CD4-positive, CD25-positive, alpha-beta regulatory T cell (primary cell): ENCODE measurements at places on chromosomes 4 and X. TPM values are rescaled to one million over a fixed set of nuclear protein-coding genes. Genes with fewer than 3 reads are reported as not detected.

DNA sequence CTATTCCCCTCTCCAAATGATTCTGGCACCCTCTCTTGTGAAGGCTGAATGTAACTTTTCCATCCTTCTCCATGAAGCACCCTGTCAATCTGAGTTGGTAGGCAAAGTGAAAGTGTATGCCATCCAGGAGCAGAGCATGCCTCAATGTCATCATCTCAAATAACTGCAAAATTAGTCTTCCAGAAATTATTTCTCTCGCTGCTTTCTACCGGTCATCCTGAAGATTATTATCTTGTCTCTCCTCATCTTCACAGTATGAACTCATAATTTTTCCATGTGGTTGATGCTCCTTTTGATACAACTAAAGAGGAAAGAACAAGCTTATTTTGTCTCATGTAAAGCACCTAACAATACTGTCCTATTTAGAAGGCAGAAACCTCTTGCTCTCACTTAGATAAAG, 285.5 kb upstream of the PCDH7 start:
- no peak for DNase-seq
- H3K27ac ChIP-seq: no peak overlapping the region
- no peak overlapping the region for H3K4me3 ChIP-seq
- no peaks in the 10 kb centered on the region for H3K36me3 ChIP-seq
- no peaks in the 10 kb centered on the region for H3K4me1 ChIP-seq

DNA sequence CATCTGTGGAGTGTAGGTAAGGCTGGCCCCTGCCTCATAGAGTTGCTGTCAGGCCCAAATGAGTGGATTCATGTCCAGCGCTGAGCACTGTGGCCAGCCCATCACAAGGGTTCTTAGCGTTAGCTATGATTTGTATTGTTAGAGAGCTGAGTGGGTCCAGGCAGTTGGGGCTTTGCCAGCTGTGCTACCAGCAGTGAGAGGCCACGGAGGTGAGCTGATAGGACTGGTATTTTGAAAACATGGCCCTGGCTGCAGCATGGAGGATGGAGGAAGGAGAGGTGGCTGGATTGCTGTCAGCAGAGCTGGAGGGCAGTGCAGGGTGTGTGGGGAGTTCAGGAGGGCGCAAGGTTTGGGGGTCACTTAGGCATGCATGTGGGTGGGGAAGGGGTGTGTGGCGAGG, 69.8 kb downstream of the PSAPL1 start:
- DNase-seq: no peak
- no peaks in the 10 kb centered on the region for H3K4me1 ChIP-seq
- H3K27ac ChIP-seq: no peak overlapping the region
- H3K36me3 ChIP-seq: no peaks in the 10 kb centered on the region
- no peak overlapping the region for H3K4me3 ChIP-seq

GRCh38 chrX:41110801-41111625, 25.8 kb downstream of the USP9X start:
- peak overlapping the region; percentile 18 for H3K4me3 ChIP-seq
- DNase-seq: no peak
- peaks cover 33% of the 10 kb centered on the region for H3K4me1 ChIP-seq

DNA sequence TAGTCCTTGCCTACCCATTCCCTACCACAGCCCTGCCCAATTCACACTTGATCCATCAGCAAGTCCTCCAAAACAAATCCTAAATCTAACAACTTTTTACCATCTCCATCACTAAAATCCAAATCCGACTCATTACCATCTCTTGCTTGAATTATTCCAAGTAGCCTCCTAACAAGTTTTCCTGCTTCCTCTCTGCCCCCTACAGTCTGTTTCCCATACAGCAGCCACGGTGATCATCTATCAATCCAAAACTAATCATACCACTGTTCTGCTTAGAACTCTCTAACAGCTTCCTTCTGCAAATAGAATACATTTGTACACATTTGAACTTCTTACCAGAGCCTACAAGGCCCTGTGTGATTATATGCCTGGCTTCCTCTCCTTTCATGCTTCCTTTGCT, 133.0 kb downstream of the SHROOM4 start:
- no peaks in the 10 kb centered on the region for H3K36me3 ChIP-seq
- H3K4me1 ChIP-seq: no peaks in the 10 kb centered on the region
- no peaks in the 10 kb centered on the region for H3K27me3 ChIP-seq
- H3K4me3 ChIP-seq: no peak overlapping the region
- DNase-seq: no peak
- no peak overlapping the region for H3K27ac ChIP-seq

DNA sequence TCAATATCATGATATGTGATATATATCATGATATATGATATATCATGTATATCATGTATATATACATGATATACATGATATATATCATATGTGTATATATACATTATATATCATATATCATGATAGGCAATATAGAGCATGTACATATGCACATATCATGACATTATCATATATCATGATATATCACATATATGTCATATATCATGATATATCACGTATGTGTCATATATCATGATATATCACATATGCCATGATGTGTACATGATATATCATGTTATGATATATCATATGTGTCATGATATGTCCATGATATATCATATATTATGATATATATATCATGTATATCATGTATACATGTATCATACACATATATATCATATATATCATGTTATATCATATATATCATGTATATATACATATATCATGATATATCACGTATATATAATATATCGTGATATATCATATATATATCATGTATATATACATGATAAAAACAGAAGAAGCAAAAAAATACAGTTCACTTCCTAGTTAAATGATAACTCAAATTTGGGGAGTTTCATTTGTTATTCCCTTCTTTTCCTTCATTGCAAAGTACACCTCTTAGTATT, 670.1 kb upstream of the EPHA5 start:
- H3K4me3 ChIP-seq: no peak overlapping the region
- no peaks in the 10 kb centered on the region for H3K4me1 ChIP-seq
- no peaks in the 10 kb centered on the region for H3K27me3 ChIP-seq
- no peak overlapping the region for H3K27ac ChIP-seq

DNA sequence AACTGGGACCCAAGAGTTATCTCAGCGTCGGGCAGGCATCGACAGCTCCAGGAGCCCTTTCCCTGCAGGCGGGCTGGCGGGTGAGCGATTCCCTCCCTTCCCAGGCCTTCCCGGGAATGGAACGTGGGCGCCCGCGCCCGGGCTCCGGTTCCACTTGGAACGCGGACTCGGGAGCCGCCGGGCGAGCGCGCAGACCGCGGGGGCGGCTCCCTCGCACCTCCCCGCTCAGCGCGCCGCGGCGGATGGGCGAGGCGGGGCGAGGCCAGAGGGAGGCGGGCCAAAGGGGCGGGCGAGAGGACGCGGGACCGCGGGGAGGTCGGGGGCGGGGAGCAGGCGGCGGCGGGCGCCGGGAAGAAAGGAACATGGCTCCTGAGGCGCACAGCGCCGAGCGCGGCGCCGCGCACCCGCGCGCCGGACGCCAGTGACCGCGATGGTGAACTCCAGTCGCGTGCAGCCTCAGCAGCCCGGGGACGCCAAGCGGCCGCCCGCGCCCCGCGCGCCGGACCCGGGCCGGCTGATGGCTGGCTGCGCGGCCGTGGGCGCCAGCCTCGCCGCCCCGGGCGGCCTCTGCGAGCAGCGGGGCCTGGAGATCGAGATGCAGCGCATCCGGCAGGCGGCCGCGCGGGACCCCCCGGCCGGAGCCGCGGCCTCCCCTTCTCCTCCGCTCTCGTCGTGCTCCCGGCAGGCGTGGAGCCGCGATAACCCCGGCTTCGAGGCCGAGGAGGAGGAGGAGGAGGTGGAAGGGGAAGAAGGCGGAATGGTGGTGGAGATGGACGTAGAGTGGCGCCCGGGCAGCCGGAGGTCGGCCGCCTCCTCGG, at the start of gene PKD2:
TSS of gene PKD2 (plus strand) at position 332 of the 818 bp plus-strand sequence. CDS start at position 431, 99 bp downstream.
- H3K4me3 ChIP-seq: peak within 1 kb of the TSS; percentile 88
- H3K36me3 ChIP-seq: no peaks in the 10 kb centered on the region
- no peak within 1 kb of the TSS for H3K27ac ChIP-seq
- DNase-seq: peak; percentile 60
- H3K27me3 ChIP-seq: no peaks in the 10 kb centered on the region

- H3K27me3 ChIP-seq: no peaks in the 10 kb centered on the region
- DNase-seq: no peak
- no peak overlapping the region for H3K4me3 ChIP-seq
- no peaks in the 10 kb centered on the region for H3K4me1 ChIP-seq
- H3K36me3 ChIP-seq: no peaks in the 10 kb centered on the region
Observed at GRCh38 chr4:8015512-8015911, 75.9 kb upstream of the AFAP1 start.

FAM9C gene
- not detected for total RNA-seq

GRCh38 chr4:86856896-86857295, 7.7 kb upstream of the SLC10A6 start:
- no peaks in the 10 kb centered on the region for H3K4me1 ChIP-seq
- H3K4me3 ChIP-seq: no peak overlapping the region
- no peaks in the 10 kb centered on the region for H3K27me3 ChIP-seq
- no peak for DNase-seq
- no peaks in the 10 kb centered on the region for H3K36me3 ChIP-seq
- H3K27ac ChIP-seq: no peak overlapping the region

DNA sequence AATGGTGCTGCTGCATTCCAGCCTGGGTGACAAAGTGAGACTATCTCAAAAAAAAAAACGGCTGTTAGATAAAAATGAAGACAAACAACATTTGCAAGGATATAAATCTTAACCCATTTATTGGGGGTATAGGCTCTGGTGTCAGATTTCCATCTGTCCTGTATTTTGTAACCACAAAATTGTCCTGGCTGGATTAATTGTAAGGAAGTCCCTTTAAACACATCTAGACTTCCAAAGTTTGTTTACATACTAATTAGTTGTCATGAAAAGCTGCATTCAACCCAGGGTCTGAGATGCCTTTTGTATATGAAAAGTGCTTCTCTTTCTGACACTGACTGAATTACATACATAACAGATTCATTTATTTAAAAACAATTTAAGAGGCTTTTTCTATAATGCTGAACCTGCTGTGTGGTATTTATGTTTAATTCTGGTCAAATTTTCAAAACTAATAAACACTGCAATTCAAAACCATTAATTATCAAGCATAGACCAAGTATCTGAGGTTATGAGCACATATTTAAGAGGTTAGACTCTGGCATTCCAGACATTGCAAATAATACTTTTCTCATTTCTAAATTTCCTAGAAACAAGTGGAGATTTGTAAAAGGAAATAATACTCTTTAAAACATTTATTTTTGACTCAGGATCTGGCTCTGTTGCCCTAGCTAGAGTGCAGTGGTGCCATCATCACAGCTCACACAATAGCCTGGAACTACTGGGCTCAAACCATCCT, 17.5 kb upstream of the UGDH start:
- H3K27ac ChIP-seq: no peak overlapping the region
- H3K27me3 ChIP-seq: no peaks in the 10 kb centered on the region
- no peaks in the 10 kb centered on the region for H3K36me3 ChIP-seq
- DNase-seq: no peak

DNA sequence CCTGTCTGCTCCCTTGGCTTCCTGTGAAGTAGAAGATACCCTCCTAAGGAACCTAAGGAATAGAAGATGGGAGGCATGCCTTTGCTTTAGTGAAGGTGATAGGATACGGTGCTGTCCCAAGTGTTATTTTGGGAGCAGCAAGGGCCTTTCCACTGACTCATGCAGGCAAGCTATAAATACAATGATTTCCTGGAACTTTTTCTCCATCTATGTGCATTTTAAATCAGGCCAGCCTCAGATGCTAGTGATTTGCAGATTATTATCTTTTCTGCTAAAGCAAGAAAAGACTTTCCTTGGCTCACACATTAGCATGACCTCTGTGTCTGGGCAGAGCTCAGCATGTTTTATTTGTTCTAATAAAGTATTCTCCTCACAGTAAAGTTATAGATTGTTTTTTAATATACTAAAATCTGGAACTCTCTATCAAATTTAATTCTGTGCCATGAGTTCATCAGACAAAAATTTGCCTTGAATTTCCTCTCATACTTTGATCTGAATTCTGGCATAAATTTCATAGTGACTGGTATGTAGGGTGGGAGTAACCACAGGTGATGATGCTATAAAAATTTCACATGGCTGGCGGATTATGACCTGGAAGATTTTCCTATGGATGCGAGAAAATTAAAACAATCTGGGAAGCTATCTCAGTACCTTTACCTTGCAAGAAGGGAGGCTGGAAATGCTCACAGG, 131.7 kb downstream of the REPS2 start:
- DNase-seq: no peak
- H3K36me3 ChIP-seq: no peaks in the 10 kb centered on the region
- H3K4me1 ChIP-seq: no peaks in the 10 kb centered on the region
- no peaks in the 10 kb centered on the region for H3K27me3 ChIP-seq
- no peak overlapping the region for H3K27ac ChIP-seq
- H3K4me3 ChIP-seq: no peak overlapping the region

DNA sequence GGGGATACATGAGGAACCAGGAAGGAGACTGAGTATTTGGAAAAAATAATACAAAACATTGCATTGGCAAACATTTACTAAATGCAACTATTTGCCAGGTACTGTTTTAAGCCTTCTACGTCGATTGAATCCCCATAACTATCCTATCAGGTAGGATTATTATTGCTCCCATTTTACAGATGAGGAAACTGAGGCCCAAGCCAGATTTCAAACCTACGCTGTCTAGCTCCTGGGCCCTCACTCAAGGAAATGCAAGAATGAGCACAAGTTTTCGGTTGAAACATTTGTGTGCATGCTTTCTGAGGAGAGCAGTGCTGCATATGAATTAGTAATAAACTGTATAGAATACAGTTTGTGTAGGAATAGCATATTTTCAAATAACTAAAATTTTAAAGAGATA, 206.7 kb downstream of the CEP135 start:
- no peaks in the 10 kb centered on the region for H3K27me3 ChIP-seq
- no peak overlapping the region for H3K27ac ChIP-seq
- H3K4me1 ChIP-seq: no peaks in the 10 kb centered on the region

GNRHR gene
- total RNA-seq: not detected

DNA sequence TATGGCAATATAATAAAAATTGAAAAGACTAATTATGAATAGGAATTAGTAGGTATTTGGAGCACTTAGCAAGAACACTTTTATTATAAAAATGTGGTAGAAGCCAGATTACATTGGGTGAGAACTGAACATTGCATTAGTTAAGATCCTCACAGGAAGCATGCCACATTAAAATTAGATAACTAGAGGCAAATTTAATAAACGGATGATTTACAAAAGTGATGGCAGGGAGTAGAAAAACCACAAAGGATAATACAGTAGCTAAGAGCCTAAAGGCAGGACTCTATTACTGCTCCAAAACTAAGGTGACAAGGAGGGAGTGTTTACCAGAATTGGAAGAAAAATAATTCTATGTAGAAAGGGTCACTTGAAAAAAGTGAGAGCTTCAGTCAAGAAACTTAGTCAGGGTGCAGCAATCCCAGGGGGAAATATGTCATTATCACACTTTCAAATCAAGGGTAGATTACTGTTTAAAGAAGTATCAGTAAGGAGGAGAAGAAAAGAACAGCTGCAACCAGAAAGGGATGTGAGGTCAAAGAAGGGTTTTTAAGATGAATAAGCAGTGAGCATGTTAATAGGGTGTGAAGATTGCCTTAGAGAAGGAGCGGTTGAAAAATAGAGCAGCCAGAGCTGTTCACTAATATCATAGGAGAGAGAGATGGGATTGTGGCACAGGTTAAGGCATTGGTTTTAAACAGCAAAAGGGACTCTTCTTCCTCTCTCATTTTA, 84.6 kb downstream of the NDST4 start:
- no peaks in the 10 kb centered on the region for H3K4me1 ChIP-seq
- H3K27me3 ChIP-seq: no peaks in the 10 kb centered on the region
- no peak overlapping the region for H3K4me3 ChIP-seq
- no peaks in the 10 kb centered on the region for H3K36me3 ChIP-seq
- no peak overlapping the region for H3K27ac ChIP-seq

GRCh38 chr4:25624616-25625015, 31.0 kb upstream of the SLC34A2 start:
- no peaks in the 10 kb centered on the region for H3K27me3 ChIP-seq
- no peak overlapping the region for H3K27ac ChIP-seq
- H3K4me3 ChIP-seq: no peak overlapping the region
- DNase-seq: no peak
